CD8-positive, alpha-beta memory T cell (primary cell): ENCODE measurements at places on chromosomes 5 and 9. TPM values are rescaled to one million over a fixed set of nuclear protein-coding genes. Genes with fewer than 3 reads are reported as not detected.

DNA sequence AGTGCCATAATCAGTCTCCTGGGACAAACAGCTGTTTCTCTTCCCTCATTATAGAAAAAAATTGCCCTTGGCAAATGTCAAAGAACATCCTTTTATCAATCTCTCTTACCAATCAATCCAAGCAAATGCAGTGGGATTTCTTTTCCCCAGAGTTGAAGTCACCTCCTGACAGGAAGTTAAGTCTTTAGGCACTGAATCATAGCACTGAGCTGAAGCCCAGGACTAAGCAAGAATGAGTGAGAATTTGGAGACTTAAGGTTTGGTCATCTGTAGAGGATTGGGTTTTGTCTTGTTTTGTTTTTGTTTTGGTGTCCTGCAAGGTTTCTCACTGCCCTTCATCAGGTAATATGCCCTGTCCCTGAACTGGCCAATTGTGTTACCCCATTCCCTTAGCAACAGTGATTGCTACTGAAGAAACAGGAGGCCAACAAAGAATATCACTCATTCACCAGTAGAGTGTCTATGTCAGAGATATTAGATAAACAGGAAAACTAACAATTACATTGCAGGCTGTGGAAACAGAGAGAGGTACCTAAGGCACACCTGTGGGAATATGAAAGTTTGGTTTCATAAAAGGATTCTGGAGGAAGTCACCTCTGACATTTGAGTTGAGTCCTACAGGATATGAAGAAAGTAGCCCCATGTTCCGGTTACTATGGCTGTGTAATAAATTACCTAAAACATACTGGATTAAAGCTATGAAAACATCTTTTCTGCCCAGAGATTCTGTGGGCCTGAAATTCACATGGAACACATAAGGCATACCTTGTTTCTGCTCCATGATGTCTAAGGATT is 4.5 kb upstream of the FXN start:
- DNase-seq: no peak

- DNase-seq: no peak
These were observed 36.0 kb downstream of the KCNT1 start for GRCh38 chr9:135737840-135738521.

DNA sequence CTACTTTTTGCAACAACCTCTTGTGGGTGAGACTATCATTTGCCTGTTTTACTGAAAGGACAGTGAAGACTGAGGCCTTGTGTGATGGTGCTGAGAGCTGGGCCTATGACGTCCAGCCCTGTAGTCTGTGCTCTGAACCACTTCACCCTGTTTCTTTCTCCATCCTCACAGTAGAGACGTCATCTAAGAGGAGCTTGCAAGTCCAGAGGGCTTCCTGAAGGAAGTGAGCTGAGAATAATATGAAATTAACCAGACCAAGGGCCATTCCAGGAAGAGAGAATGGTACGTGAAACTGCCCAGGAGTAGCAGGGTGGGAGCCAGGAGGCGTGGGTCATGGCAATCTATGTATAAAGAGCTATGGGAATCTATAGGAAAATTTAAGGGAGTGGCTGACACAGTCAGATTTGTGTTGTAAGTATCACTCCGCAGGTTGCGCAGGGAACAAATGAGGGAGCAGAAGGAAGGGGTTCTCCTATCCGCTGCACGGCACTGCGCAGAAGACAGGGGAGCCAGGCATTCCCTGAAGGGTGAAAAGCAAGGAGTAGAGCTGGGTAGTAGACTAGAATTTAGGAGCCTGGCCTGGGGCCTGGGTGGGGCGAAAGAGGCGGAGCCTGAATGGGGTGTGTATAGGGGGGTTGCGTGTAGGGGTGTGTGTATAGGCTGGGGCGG is 596 bp upstream of the FGFR4 start:
- no peak for DNase-seq

DNA sequence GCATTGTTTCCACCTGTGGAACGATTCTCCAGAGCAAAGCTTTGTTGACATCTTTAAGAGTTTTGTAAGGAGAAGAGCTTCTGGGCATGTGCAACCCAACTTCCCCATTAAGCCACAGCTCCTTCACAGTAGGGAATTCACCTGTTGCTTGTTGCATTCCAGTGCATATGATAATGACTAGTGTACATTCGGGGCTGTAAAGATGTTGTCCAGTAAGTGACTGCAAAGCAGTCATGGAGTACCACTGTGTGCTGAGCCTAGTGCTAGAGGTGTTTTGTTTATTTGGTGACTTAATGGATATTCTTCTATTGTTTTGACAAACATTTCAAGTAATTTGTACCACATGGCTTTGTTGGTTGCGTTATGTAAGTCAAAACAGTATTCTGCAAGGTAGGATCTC is 12.8 kb downstream of the UGCG start:
- DNase-seq: no peak

GRCh38 chr9:4371108-4371507 is 71.2 kb upstream of the GLIS3 start:
- DNase-seq: no peak

DNA sequence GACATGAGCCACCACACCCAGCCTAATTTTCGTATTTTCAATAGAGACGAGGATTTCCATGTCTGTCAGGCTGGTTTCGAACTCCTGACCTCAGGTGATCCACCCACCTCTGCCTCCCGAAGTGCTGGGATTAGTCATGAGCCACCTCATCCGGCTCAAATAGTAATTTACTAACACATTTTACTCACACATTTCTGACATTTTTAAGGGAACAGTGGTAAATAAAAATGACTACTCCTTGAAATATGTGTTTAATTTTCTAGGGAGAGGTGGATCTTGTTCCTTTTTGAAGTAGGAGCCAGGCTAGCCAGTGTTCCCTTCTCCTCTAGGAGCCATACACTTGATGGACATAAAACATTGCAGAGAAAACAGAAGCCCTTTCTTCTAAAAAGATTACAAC is 55.2 kb upstream of the ERBIN start:
- no peak for DNase-seq

DNA sequence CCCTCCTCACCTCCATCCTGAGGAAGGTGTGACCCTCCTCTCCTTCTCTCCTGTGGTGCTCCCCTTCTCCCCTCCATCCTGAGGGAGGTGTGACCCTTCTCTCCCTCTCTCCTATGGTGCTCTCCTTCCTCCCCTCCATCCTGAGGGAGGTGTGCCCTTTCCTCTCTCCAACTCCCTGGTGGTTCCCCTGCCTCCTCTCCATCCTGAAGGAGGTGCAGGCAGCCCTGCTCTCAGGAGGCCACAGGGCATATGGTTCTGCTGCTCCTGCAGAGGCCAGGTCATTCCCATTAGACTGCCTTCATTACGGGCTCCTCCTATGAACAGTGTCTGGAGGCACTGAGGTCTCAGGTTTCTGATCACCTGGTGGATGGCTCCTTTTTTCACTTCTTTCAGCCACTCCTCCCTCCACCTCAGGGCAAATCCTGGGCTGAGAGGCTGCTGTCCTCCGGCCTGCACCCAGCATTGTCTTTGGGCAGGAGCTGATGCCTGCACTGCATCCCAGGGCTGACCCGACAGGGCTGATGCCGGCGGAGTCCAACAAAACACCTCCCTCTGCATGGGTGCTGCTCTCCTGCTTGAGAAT is 197.1 kb downstream of the MED10 start:
- no peak for DNase-seq

GRCh38 chr5:55533521-55534435 is 986 bp downstream of the PLPP1 start:
- no peak for DNase-seq

DNA sequence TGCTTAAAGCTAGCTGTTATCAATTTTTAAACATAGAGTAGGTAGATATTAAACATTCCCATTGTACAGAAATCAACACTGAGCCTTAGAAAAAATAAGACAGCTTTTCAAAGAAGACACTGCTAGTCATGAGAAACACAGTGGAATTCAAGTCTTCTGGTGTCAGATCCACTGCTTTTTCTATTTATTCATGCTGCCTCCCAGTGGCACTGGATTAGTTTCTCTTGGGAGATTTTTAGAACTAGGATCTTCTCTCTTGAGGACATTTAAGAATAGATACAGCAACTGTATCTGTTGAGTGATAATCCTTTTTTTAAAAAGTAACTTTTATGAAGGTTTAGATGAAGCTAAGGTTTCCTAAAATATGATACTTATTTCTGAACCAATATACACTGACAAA is 1635.4 kb upstream of the C9orf72 start:
- DNase-seq: no peak

DNA sequence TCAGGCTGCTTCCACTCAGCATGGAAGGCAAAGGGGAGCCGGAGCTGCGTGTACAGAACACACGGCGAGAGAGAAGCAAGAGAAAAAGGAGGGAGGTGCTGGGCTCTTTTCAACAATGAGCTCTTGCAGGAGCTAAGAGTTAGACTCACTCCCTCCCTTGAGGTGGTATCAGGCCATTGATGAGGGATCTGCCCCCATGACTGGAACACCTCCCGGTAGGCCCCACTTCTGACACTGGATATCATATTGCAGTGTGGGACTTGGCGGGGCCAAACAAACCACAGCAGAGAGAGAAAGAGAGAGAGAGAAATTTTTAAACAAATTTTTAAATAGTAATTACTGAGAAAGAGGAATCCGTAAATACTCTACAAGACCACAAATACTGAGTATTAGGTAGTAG is 182.2 kb downstream of the TRIO start:
- DNase-seq: no peak

DNA sequence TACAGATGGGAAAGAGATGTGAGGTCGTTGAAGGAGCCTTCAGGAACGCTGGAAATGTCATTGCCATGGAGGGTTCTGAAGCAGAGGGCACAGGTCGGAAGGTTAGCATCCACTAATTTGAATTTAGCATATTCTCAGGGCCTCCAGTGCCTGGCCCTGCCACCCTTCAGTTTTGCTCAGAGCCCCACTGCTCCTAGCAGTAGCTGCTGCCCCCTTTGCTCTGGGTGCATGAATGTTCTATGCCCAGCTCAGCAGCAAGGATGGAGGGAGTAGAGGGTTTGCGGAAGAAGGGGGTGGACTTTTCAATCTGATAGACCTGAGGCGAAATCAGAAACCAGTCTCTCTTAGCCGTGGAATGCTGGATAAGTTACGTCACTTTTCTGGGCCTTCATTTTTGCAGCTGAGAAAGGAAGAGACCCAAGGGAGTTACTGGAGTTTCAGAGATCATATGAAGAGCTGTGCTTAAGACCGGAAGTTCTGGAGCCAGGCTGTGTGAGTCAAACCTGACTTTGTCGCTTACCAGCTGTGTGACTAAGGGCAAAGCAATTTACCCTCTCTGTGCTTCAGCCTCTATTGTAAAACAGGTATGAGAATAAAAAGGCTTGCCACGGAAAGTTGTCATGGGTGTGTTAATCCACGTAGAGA is 133.2 kb upstream of the PANK3 start:
- no peak for DNase-seq

DNA sequence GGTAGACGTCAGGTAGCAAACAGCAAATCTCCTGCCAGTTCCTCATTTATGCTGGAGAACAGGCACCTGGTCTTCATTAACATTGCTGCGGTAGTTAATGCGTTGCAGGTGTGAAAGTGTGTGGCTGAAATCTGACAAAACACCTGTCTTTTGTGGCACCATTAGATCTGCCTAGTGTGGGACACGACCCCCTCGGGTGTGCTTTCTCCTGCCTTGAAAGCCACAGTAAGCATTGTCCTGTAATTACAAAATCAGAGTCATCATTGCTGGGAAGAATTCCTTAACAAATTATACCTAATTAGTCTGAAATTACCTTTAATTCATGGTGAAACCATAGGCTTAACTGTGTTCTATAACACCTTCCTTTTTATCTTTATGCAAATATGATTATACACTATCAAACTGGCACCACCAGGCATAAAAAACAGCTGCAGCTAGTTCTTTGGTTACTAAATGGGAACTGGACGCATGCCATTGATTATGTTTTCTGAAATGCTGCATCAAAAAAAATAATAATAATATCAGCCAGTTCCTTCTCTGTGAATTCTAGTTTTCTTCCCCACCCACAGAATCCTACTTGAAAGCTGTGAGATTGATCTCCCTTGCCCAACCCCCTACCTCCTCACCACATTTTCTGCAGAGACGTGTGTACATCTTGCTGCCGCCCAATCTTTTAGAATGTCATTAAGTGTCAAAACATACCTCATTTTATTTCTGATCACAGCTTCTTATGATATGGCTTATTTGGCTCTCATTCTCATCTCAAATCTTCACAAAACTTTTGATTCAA is 374.0 kb downstream of the NFIB start:
- DNase-seq: no peak

DNA sequence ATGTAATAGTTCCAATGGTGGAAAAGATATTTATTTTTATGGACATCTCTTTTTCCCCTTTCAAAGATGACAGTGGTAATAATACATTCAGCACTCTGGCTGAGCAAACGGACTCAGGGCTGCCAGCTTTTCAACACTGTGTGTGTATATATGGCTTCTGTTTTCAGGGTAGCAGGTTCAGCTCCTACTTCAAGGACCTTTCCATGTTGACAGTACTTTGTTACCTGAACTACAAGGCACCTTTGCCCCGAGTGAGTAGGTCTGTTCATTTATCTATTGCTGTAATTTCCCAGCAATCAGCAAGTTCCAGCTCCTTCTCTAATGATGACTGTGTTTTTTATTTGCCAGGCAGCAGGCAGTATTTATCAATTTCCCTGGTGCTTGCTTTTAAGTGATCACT is 387.4 kb upstream of the KIF2A start:
- DNase-seq: no peak

The RNF180 gene
- total RNA-seq: not detected

The NUTM2G gene
- not detected for total RNA-seq

The CEP120 gene
- 23.5 TPM for total RNA-seq

The SLC36A2 gene
- not detected for total RNA-seq

The FER gene
- total RNA-seq: 10.6 TPM

The SYK gene
- total RNA-seq: 0.55 TPM

The MYORG gene
- total RNA-seq: 2.4 TPM

The AGGF1 gene
- 31.1 TPM for total RNA-seq
